Stimulated activated CD4-positive, alpha-beta T cell treated with anti-CD3 and anti-CD28 coated beads, Interleukin-4, amount 100 ng/mL, for 1 hour (primary cell): ENCODE measurements at places on chromosomes 5 and 9.

DNA sequence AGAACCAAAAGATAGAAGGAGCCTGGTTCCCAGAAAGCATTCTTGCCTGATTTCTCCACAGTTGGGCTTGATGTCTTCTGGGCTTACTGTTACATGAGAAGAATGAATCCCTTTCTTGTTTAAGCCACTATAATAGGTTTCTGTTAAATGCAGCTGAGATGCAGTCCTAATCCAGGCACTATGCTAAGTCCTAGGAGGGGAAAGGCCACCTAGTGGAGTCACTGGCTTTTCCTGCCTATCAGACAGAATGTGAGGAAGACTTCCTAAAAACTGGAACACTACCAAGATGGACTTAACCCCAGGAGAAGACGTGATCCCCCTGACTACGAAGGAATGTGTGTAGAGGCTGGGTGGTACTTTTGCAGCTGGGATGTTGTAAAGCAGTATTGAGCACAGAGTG is 34.3 kb upstream of the FSD1L start:
- no peak for DNase-seq

GRCh38 chr5:126645132-126645531 is 44.4 kb downstream of the PHAX start:
- no peak for DNase-seq

GRCh38 chr5:114883675-114884074 is 286.0 kb downstream of the TRIM36 start:
- no peak for DNase-seq

DNA sequence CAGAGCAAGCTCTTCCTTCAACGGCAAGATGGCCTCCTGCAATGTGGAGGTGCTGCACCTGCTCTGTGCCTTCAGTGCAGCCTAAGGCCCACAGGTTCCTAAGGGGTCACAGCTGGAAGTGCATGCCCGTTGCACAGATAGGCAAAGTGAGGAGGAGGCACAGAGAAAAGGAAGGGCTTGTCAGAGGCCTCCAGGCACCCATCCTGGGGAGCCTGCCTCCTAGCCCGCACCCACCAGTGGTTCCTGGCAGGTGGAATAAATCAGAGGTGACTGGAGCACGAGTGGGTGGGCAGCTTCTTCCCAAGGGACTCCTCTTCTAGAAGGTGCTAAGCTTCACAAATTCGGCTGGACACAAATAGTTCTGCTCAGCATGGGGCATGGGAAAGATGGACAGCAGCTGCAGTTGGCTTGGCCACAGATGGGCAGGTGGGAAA is 52.8 kb upstream of the STXBP1 start:
- DNase-seq: no peak

DNA sequence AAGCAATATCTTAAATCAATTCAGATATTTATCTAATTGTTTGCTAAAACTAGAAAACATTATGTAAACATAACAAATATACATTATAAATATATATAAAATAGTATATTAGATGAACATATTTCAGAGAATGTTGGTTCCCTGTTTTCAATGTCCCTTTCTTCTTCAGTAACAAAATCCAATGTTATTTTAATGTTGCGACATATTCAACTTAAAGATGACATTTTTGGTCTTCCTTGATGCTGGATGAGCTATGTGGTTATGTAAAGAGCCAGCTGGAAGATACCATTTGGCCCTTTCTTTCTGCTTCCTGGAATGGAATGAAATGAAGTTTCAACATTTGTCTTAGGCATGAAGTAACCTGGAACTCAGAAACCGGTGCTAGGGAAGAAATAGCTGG is 668.1 kb upstream of the CDH6 start:
- no peak for DNase-seq

DNA sequence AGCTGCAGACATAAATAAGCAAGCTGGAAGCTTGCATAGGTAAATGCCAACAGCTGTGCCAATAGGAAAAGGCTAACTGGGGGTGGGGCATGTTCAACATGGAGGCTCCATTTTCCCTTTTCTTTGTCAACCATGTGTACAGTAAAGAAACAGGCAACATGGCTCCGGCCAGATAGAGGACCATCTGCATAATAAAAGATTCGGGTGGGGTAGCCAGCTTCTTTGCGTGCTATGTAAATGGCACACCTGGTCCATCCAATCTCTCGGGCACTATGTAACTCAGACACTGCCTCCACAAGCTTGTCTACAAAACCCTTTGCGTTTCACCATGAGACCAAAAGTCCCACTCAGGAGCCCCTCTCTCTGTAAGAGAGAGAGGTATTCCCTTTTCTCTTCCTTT is 41.7 kb upstream of the DENND4C start:
- no peak for DNase-seq
